ENCODE measurements at places on chromosomes 5 and 9.
A peak's percentile ranks its signal among the peaks of the same experiment; 100 is the strongest.

- DNase-seq = no peak
Measured at GRCh38 chr9:4228606-4229005, 71.3 kb downstream of the GLIS3 start.

DNA sequence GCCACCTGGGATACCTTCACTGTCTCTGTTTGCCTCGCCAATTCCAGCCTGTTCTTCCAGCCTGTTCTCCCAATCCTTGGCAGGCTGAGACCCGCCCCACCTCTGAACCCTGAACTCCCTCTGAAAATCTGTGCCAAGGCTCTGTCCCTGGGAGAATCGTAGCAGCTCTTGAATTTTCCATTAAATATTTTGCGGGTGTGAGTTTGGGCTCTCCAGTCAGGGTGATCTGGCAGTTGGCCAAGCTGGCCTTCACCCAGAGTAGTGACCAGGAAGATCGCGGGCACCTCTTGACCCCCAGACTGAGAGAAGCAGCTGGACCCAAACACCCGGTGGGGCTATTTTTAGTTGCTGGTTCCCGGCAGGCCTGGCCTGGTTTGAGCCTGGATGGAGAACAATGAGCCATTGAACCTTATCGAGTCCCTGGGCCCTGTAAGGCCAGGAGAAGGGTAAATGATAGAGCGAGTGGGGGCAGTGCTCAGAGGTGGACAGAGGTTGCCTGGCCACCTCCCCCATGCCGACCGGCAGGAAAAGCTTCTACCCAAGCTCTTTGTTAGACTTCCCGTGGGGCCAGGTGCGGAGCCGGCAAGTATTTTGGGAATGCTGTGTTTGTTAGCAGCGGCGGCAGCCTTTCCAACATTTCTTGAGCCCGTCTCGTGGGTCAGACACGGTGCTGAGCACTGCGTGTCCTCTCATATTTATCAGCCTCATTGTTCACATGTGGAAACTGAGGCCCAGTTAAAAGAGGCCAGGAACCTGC is 146.2 kb downstream of the RGS3 start:
- DNase-seq = no peak

DNA sequence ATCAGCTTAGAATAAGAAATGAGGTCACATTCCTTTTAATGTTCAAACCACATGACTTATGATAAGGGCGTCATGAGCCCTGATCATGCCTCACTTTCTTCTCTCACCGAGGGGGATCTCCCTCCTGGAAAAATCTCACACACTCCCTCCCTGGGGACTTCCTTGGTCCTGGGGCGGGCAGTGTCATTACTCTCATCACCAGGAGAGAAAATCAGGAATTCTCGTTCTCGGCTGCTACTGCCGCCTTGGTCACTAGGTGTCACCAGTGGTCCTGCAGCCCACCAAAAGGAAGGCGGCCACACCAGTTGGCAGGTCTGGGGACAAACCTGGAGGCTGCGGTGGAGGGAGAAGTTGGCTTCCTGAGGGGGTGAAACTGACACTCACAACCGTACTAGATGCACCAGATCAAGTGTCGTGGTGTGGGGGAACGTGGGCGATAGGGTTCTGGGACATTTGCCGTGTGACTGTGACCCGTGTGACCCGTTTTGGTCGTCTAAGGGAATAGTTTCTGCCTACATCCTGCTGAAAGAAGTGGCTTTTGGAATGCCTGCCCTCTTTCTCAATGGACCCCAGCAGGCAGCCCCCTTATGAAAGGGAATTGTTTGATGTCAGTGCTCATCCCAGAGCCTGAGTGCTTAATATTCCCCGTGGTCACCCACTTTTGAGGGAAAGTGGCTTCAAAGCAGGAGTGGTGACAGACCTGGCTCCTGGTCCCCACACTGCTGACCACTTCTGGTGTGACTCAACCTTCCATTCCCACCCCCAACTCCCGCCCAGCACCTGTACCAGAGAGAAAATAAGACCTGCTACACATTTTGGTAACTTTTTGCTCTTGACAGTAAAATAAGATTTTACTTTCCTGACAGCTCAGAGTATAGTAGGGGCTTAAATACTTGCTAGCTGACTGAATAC is 63.2 kb downstream of the ACER2 start:
- DNase-seq = no peak

- DNase-seq = no peak
Measured at GRCh38 chr5:36301858-36302603, at the start of gene RANBP3L. Gene RANBP3L, minus strand, starts transcription at chr5:36301902. Its CDS starts 486 bp downstream, at chr5:36301416.

DNA sequence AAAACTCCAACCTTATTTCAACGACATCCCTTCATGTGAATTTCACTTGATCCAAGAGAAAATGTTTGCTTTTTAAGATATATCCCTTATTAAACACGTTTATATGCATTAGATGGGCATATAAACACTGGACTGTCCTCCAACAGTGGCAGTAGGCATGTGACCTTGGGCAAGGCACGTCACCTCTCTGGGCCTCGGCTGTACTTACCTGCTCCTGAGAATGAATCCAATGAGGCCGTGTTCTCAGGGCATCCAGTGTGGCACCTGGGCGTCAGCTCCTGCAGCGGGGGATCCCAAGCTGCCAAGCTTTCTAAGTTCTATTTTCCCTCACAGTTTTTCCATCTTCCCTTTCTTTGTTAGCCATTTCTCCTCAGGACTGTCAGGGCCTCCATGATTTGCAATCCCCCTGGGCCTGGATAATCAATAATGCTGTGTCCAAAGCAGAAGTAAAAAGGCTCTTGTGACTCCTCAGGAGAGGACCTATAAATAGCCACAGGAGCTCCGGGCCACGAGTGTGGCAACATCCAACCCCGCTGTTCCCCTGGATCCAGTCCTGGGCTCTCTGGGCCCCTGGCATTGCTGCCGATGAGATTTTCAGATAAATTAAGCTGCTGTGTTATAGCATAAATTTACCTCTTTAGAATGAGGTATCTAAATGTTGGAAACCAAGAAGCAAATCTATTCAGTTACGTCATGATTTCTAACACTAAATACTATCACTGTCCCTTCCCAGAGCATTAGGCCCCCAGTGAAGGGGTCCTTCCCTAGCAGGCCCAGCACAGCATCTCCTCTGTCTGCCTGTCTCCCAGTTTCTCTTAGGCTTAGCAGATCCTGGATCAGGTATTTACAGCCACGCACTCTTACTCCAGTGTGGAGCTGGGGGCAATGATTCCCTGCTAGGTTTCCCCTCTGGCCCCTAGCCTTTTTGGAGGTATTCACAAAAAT is 76.8 kb downstream of the PTPN3 start:
- no peak for DNase-seq

GRCh38 chr9:37592108-37592951 is at the start of gene TOMM5:
Gene TOMM5, minus strand, starts transcription at chr9:37592597. Its CDS starts 65 bp downstream, at chr9:37592532.
- peak; percentile 87 for DNase-seq

GRCh38 chr5:143716881-143717280 is 95.1 kb upstream of the HMHB1 start:
- no peak for DNase-seq

GRCh38 chr9:121821326-121821725 is 169.9 kb downstream of the DAB2IP start:
- no peak for DNase-seq

GRCh38 chr9:26656003-26656870 is 236.4 kb downstream of the CAAP1 start:
- no peak for DNase-seq

- no peak for DNase-seq
Measured at GRCh38 chr5:39411061-39411460, 13.7 kb downstream of the DAB2 start.

GRCh38 chr5:142873831-142874230 is 103.7 kb downstream of the ARHGAP26 start:
- no peak for DNase-seq

GRCh38 chr9:106482733-106483132 is 380.2 kb upstream of the ZNF462 start:
- DNase-seq = peak; percentile 20

- peak; percentile 68 for DNase-seq
Measured at GRCh38 chr9:128117613-128118471, 9.7 kb downstream of the PTGES2 start.

GRCh38 chr5:13910637-13911288 is 33.7 kb downstream of the DNAH5 start:
- DNase-seq = no peak

DNA sequence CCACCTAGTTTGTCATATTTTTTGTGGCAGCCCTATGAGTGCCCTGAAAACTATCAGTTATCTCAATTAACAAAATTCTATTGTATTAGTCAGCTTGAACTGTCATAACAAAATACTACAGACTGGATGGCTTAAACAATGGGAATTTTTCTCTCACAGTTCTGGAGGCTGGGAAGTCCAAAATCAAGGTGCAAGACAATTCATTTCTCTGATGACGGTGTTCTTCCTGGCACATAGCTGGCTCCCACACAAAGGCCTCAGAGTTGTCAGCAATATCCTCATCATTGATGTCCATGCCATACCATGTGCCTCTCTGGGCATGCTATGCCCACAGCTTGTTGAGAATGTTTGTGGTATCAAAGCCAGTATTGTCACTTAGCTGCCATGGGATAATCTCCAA is 691.9 kb downstream of the NR2F1-AS1 start:
- no peak for DNase-seq

- DNase-seq = no peak
Measured at GRCh38 chr5:181134259-181134658, 3.3 kb upstream of the OR2V1 start.

DNA sequence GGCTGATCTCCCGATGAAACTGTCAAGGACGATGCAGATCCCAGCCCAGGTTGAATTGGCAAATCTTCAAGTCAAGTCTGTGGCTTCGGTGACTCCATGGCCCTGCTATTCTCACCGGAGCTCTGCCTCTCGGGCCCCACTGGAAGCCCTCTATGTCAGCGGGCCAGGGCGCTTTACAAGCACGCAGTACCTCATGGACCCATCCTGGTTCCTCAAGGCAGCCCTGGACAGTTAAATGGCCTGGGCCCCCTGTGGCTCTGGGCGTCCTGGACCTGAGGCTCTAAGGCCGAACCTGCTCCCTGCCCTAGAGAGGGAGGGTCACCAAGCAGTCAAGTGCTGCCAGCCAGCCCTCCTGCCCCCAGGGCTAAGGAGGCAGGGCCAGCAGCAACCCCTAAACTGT is 45.3 kb downstream of the STC2 start:
- DNase-seq = no peak

DNA sequence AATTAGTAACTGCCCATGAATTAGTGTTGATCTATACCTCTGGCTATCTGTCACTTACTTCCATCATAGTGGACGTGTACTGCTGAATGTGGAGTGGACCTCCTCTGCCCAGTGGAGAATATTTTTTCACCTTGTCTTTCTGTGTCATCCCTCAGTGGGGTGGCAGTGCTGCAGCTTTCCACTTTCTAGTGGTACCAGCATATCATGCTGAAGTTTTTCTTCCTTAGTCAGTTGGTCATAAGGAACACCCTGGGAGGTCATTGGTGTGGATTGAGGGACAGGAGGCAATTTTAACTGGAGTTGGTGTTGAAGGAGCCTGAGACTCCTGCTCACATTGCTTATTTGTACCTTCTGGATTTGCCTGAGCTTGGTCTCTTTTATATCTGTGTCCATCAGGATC is 151.7 kb upstream of the ANKH start:
- DNase-seq = no peak

DNA sequence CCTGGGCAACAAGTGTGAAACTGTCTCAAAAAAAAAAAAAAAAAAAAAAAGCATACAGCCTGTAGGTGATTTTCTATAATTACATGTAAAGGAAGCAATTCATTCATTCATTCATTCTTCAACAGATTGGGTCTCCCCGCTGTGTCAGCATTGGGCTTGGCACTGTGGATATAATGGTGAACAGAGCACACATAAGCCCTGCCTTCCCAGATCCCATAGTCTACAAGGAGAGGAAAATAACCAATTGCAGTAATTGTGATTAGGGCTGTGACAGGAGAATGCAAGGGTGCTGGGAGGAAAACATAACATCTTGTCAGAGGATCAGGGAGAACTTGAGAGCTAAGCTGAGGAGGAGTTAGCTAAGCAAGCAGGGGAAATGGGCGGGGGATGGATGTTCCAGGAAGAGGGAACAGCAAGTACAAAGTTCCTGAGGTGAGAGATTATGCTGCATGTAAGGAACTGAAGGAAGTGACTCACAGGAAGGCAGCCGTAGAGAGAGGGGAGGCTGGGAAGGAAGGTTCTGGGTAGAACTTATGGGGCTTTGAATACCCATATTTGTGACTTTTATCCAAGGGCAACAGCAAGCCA is 24.0 kb upstream of the KLF9 start:
- no peak for DNase-seq

GRCh38 chr5:146076455-146076854 is 28.9 kb downstream of the PLAC8L1 start:
- DNase-seq = peak; percentile 10
